ENCODE measurements at places on chromosomes 3 and 15. TPM values are rescaled to one million over a fixed set of nuclear protein-coding genes. Genes with fewer than 3 reads are reported as not detected.

Gene PROK2
- not detected for polyA plus RNA-seq

GRCh38 chr3:9623148-9623547, 26.2 kb upstream of the MTMR14 start:
- no peaks in the 10 kb centered on the region for H3K27me3 ChIP-seq
- no peak overlapping the region for H3K27ac ChIP-seq
- no peak for DNase-seq
- no peaks in the 10 kb centered on the region for H3K36me3 ChIP-seq

GRCh38 chr15:78263351-78263781, 996 bp upstream of the DNAJA4 start:
- no peaks in the 10 kb centered on the region for H3K27me3 ChIP-seq
- H3K4me3 ChIP-seq, result no peak overlapping the region
- no peaks in the 10 kb centered on the region for H3K36me3 ChIP-seq

DNA sequence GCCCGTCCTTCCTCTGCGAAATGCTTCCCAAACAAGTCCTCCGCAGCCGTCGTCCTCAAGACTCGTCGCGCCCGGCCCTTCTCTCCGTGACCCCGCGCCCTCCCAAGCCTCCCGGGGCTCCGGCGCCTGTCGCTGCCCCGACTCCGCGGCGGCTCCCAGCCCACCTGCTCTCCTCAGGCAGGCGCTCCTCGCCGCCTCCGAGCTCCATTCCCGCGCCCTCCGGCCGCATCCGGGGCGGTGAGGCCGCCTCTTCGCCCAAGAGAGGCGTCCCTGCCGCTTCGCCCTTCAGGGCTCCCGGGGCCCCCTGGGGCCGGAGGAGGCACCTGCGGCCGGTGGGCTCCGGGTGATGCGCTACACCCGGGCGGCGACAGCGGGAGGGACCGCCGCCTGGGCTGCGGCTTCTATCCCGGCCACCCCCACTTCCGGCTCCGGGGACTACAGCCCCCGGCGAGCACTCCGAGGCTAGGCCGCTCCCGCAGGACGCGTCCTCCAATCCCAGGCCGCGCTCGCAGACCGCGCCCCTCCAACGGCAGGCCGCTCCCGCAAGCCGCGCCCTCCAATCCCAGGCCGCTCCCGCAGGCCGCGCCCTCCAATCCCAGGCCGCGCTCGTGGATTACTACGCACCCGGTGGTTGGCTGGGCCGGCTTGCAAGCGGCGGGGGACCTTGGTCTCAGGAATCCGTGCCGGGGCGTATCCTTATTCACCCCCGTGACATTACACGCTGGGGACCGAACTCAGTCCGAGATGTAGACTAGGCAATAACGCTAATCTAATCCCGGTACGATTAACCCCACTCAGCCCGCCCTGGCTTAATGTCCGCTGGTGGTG, at the start of gene RUBCN:
Gene RUBCN (minus strand): TSS at position 414 of the 828 bp plus-strand sequence. CDS start 185 bp downstream, at position 229.
- H3K27ac ChIP-seq, result peak within 1 kb of the TSS; percentile 59
- no peaks in the 10 kb centered on the region for H3K27me3 ChIP-seq
- no peaks in the 10 kb centered on the region for H3K4me1 ChIP-seq
- H3K36me3 ChIP-seq, result no peaks in the 10 kb centered on the region
- peak within 1 kb of the TSS; percentile 84 for H3K4me3 ChIP-seq

DNA sequence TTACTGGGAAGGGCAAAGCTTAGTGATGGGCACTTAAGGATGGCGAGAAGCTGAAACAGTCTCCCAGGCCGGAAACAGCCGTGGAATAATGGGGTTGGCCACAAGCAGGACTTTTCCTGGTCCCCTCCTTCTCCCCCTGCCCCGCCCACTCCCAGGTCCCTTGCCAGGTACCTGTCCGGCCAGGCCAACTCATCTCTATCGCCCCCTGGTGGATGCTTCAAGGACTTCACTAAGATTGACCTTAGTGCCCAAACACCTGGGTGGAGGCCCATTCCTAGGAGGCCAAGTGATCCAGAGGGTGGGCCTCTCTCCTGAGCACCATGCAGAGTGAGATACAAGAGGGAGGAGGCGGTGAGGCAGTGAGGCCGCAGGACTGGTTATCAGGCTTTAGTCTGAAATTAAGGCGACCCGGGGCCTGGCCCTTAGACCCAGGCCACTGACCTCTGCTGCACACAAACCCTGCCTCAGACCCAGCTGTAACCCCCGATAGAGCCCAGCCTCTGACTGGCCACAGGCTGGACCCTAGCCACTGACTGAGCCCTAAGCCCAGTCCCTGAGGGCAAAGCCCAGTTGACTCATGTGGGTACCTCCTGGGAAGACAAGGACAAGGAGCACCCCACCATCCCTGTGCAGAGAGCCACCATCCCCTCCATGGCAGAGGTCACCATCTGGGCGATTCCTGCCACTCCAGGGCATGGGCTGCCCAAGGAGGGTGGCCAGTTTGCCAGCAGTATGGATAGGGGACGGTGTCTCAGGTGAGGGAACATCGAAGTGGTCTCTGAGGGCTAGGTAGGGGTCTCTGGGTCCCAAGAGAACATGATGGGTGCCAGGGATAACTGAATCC, 37.6 kb downstream of the VIPR1 start:
- H3K27me3 ChIP-seq, result no peaks in the 10 kb centered on the region
- peak; percentile 87 for DNase-seq
- H3K4me3 ChIP-seq, result no peak overlapping the region

Gene ACTRT3
- 0.82 TPM for polyA plus RNA-seq

GRCh38 chr3:149333176-149333859, at the start of gene TM4SF18:
Gene TM4SF18, minus strand, starts transcription at chr3:149333636. Its CDS starts 254 bp downstream, at chr3:149333382.
- H3K36me3 ChIP-seq, result no peaks in the 10 kb centered on the region
- no peak within 1 kb of the TSS for H3K27ac ChIP-seq
- peak within 1 kb of the TSS; percentile 26 for H3K4me3 ChIP-seq

DNA sequence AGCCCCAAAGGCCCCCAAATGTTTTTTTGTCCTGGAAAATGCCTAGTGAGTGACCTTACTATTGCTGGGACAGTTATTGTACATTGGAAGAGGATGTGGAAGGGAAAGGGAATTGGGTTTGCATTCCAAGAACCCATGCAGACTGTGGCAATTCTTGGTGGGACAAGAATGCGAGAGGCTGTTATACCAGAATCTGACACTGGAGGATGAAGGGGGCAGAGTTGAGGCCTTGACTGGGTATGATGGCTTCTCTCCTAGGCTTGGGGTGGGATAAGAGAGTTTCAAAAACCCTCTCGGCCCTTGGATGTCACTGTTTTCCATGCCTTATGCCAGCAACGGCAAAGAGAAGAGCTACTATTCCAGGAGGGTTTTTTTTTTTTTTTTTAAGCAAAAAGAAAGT, 25.3 kb downstream of the IL16 start:
- H3K4me3 ChIP-seq, result no peak overlapping the region
- H3K4me1 ChIP-seq, result no peaks in the 10 kb centered on the region
- H3K27me3 ChIP-seq, result no peaks in the 10 kb centered on the region
- H3K36me3 ChIP-seq, result no peaks in the 10 kb centered on the region
- DNase-seq, result no peak

DNA sequence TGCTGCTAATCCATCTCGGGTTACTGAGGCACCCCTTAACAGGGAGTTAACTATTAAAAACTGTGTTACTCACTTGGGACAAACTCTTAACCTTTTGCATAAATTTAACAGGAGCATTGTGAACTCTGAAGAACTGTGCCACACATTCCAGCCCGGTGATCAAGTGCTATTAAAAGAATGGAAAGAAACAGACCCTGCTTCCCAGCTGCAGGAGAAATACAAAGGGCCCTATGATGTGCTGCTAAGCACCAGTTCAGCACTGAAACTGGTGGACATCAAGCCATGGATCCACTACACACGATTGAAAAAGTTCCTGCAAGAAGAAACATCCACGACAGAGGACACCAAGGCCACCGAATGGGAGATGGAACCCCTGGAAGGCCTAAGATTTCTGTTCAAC, 114.7 kb upstream of the PLCL2 start:
- H3K36me3 ChIP-seq, result no peaks in the 10 kb centered on the region
- no peaks in the 10 kb centered on the region for H3K27me3 ChIP-seq
- H3K27ac ChIP-seq, result no peak overlapping the region
- no peaks in the 10 kb centered on the region for H3K4me1 ChIP-seq
- no peak overlapping the region for H3K4me3 ChIP-seq

- H3K4me3 ChIP-seq, result no peak overlapping the region
- no peaks in the 10 kb centered on the region for H3K27me3 ChIP-seq
- no peak overlapping the region for H3K27ac ChIP-seq
Observed at GRCh38 chr3:196889844-196890708, 22.4 kb downstream of the SENP5 start.

DNA sequence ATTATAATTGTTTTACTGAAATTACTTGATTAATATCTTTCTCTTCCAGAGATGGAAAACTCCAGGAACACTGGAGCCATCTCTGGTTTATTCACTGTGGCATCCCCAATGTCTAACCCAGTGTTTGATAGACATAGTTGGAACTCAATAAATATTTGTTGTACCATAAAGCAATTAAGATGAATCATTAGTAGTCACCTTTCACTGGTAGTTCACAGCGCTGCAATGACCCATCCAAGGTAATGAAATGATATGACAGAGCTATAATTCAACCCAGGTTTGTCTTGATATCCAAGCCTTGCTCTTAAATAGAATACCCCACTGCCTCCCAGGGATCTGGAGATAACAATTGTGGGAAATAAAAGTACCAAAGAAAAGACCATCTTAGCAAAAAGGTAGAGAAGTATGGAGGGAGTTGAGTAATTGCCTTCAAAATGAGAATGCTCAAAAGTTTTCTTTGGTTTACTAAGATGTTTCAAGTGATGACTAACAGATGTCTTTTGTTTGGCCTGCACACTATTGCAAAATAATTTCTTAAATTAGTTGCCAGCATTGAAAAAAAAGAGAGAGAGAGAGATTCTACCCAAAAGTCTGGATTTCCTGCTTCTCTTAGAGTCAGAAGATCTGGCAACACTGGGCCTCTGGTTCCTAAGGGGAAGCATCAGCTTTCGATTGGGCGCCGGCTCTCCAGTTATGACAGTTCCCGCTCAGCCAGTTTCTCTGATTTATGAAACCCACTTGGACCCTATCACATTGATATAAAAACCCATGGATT, 348.5 kb downstream of the ERC2 start:
- H3K27ac ChIP-seq, result no peak overlapping the region
- H3K4me1 ChIP-seq, result no peaks in the 10 kb centered on the region

Gene MME
- 0.45 TPM for polyA plus RNA-seq

DNA sequence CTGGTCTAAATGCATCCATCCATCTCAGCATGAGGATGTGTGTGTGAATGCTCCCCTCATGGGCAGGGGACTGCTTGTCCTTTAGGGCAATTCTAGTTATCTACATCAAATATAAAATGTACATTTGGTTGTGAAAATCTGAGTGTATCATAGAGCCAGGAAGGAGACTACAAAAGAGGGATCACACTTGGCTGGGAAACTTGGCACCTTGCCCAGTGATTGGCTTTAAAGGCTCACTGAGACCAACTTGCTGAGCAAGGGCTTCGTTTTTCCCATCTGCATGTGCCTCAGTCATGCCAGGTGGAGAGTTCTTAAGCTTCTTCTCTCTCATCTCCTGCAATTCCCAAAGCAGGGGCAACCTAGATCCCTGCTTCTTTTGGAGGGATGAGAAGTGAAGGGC, 5.2 kb downstream of the CAPN3 start:
- H3K4me1 ChIP-seq, result no peaks in the 10 kb centered on the region
- H3K27me3 ChIP-seq, result no peaks in the 10 kb centered on the region
- no peak overlapping the region for H3K4me3 ChIP-seq

- H3K27me3 ChIP-seq, result no peaks in the 10 kb centered on the region
- H3K27ac ChIP-seq, result peak overlapping the region; percentile 99
- H3K4me3 ChIP-seq, result peak overlapping the region; percentile 95
- peaks cover 46% of the 10 kb centered on the region for H3K4me1 ChIP-seq
- H3K36me3 ChIP-seq, result no peaks in the 10 kb centered on the region
Observed at GRCh38 chr3:150544726-150545125, 1.6 kb downstream of the SERP1 start.

DNA sequence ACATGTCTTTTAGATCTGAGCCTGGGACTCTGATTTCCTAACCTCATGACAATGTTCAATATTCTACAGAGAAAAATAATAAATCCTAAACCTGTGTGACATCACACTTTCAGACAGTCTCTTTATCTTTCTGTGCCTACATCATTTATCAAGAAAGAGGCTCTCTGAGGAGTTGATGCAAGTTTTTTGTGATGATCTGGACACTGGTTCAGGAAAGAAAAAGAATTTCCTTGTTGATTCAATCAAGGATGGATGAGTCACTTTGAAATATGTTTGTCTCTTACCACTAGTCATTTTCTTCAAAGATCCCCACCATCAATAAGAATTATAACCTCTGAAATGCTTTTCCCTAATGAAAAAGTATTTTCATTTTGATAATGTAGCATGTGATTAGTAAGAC, 404.6 kb downstream of the WDR72 start:
- no peaks in the 10 kb centered on the region for H3K27me3 ChIP-seq
- no peak overlapping the region for H3K4me3 ChIP-seq
- no peaks in the 10 kb centered on the region for H3K4me1 ChIP-seq

GRCh38 chr3:10518506-10519150, 13.2 kb upstream of the ATP2B2 start:
- H3K27ac ChIP-seq, result no peak overlapping the region
- H3K27me3 ChIP-seq, result no peaks in the 10 kb centered on the region
- H3K36me3 ChIP-seq, result no peaks in the 10 kb centered on the region
- H3K4me1 ChIP-seq, result no peaks in the 10 kb centered on the region
- no peak for DNase-seq

GRCh38 chr3:39138804-39139415, 14.5 kb downstream of the CSRNP1 start:
- H3K4me1 ChIP-seq, result peaks cover 30% of the 10 kb centered on the region
- peak overlapping the region; percentile 2 for H3K27ac ChIP-seq
- H3K4me3 ChIP-seq, result no peak overlapping the region
- H3K36me3 ChIP-seq, result peaks cover 17% of the 10 kb centered on the region
- peak; percentile 61 for DNase-seq
- no peaks in the 10 kb centered on the region for H3K27me3 ChIP-seq

DNA sequence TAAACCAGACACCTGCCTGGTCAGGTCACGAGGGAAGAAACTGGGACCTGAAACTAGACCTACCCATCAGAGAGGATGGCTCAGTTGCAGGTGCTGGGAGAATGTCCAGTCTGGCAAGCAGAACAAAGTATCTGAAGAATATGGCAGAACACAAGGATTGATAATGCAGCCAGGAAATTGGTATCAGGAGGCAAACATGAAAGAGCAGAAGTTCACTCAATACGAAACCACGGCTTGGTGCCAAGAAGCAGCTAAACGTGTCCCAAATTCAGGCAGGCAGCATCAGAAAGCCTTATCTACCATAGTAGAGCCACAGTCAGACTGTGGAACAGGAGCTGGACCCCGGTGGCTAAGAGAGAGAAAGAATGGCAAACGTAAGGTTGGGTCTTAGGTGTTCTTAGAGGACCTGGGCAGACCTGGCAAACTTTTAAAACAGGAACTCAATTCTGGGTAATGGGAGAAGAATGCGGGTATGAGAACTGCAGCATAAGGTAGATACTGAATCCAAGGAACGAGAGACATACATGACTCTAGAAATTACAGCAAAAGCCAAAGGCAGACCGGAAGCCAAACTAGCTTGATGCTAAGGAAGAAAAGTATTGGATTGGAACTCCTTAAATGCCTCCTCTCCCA, 169.0 kb upstream of the NECTIN3 start:
- no peak overlapping the region for H3K4me3 ChIP-seq
- peak; percentile 32 for DNase-seq
- H3K27me3 ChIP-seq, result no peaks in the 10 kb centered on the region
- no peaks in the 10 kb centered on the region for H3K36me3 ChIP-seq
- H3K4me1 ChIP-seq, result no peaks in the 10 kb centered on the region
- H3K27ac ChIP-seq, result peak overlapping the region; percentile 48

- H3K4me1 ChIP-seq, result no peaks in the 10 kb centered on the region
- no peak overlapping the region for H3K4me3 ChIP-seq
- no peak overlapping the region for H3K27ac ChIP-seq
- no peaks in the 10 kb centered on the region for H3K27me3 ChIP-seq
- no peak for DNase-seq
Observed at GRCh38 chr3:49124991-49125670, 4.5 kb upstream of the USP19 start.

Gene MCF2L2
- 1.8 TPM for polyA plus RNA-seq

GRCh38 chr3:61897848-61898247, 336.5 kb downstream of the PTPRG start:
- peaks cover 6% of the 10 kb centered on the region for H3K4me1 ChIP-seq
- no peak for DNase-seq
- H3K4me3 ChIP-seq, result no peak overlapping the region
- H3K27me3 ChIP-seq, result no peaks in the 10 kb centered on the region
- no peak overlapping the region for H3K27ac ChIP-seq

Data from pancreas (tissue), 10 donors.